ENCODE measurements at places on chromosomes 16 and 17.

DNA sequence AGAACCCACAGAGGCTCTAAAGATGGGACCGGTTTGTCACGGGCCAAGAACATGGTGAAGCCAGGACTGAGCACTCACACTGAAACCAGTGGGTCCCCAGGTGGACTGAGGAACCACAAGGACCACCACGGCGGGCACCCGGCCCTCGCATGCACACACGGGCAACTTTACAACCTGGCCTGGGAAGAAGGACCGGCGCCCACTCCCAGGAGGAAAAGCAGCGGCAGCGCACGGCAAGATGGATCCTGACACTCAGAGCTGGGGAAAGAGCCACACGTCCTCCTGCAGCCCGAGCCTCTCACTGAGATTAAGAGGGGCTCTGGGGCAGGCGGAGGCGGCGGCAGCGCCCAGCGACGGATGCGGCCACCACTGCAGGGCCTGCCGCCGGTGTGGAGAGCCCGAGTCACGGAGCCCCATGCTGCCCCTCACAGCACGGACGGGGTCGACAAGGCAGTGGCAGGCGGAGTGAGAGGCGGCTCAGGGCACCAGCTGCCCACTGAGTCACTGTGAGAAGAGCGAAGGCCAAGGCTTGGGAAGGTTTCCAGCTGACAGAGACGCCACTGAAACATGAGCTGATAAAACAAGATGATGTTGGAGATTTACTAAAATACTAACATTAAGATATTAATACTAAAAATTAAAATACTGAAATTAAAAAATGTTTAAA lies 118.3 kb downstream of the ANKRD11 start:
- no peak for DNase-seq

DNA sequence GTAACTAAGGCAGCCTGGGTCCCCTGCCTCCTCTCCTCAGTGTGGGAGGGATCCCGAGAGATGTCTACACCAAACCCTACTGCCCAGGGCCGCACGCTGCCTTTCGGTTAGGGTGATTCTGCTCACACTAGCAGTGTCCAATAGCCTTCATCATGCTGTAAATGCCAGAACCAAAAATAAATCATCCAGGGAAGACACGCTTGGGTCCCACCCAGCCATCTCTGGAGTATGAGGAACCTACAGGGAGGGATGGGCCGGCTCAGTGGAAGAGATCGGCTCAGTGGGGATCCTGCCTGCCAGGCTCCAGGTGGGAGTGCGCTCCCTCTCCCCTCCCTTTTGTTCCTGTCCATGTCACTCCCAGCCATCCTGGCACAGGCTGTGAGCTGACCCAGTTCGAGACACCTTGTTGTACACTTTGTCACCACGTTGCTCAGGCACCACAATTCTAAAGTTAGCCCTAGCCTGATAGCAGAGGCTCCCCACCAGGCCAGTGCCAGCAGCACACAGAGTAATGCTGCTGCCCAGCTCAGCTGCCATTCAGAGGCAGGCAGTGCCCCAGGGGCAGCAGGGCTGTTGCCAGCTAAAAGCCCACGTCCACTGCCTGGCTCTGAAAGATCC lies 24.5 kb downstream of the PEMT start:
- DNase-seq: no peak

DNA sequence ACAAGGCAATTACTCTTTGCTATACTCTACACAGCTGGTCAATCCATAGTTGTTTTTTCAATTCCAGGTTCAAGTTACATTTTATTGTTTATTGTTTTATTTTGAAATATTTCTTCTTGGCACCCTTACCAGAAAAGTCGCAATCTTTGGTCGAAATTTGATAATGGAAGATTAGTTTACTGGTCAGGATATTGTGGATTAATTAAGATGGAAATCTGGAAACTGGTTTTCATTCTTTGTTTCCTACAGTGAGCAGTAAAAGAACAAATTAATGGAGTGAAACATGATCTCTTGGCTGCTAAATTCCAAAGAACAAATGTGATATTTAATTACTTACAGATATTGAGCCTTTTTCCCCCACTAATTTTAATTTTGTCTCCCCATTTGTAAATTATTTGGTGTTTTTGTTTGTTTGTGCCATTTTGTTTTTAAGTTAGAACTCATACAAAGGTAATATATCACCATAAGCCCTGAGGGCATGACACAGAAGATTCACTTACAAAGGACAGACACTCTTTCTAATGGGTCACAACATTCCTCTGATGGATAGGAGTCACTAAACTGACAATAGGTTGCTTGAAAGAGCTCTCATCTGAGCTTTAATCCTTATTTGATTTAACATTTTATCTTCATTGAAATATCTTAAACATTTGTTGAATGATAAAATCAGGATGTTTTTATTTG lies 700.2 kb downstream of the KCNJ2 start:
- DNase-seq: no peak

- DNase-seq: no peak
Observed at GRCh38 chr16:75289189-75289588, 37.8 kb upstream of the BCAR1 start.

DNA sequence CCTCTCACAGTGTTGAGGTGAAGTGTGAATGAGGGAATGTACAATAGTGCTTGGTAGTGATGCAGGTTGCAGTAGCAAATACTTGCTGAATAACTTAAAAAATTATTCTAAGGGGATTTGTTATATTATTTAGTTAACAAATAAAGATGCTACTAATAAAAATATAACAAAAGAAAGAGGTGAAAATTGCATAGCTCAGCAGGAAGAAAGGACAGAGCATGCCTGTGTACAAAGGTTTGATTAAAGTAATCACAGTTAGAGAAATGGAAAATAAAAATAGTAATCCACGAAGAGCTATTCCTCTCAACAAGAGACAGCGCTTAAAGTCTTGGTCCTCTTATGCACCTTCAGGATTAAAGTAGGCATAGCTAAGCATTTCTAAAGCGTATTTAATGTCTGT lies 11.0 kb downstream of the GOT2 start:
- DNase-seq: no peak

DNA sequence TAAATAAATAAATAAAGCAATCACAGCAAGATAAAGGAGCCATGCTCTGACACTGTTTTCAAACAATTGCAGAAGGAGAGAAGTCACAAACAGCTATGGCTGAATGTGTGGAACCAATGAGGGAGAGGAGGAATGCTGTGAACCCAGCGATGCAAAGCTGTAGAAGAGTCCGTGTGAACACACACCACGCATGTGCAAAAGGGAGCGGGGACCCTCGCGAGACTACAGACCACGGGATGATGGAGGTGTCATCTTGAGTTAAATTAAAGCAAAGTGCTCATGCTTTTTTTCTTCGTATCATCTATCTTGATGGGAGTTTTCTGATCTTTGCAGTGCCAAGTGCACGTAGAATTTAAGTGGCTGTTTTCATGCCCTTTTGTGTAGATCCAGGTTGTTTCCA lies 123.8 kb upstream of the CDH5 start:
- DNase-seq: no peak

GRCh38 chr16:29742683-29743275 lies 3.0 kb downstream of the C16orf54 start:
- no peak for DNase-seq

- peak; percentile 6 for DNase-seq
Observed at GRCh38 chr17:70407506-70407905, 238.2 kb downstream of the KCNJ2 start.

DNA sequence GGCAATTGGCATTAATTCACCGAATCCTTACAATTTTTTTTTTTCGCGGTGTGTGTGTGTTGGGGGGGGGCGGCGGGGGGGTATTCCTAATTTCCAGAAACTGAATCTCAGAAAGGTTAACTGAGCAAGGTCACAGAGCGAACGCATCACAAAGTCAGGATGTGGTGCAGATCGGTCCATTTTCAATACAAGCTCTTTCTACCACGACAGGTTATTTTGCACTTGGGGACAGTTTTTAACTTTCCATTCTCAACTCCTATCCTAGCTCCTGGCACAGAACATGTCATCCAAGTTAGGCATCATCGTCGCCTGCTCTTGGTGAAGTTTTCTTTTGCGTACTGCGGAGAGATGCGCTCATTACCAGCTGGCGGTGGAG lies 15.4 kb upstream of the ERN1 start:
- DNase-seq: no peak

DNA sequence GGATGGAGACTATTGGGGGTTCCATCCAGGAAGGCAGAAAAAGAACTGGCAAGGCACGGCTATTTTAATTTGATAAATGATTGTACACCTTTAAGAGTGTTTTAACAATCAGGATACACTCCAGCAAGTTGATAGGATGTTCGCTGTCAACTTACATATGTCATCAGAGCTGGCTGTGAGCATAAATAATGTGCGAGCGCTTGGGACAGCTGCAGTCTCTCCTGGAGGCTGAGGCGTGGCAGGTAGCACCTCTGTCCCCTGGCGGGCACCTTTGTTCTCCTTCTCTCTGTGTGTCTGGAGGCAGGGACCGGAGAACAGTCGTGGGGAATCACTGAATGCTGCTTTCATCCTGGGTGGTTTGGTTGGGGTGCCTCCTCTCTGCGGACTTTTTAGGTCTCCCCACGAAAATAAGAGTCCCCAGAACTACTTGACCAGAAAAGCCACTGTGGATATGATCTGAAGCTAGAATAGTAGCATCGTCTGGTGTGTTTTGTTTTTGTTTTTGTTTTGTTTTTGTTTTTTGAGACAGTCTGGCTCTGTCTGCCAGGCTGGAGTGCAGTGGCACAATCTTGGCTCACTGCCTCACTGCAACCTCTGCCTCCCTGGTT lies 9.4 kb downstream of the BAHCC1 start:
- DNase-seq: no peak

DNA sequence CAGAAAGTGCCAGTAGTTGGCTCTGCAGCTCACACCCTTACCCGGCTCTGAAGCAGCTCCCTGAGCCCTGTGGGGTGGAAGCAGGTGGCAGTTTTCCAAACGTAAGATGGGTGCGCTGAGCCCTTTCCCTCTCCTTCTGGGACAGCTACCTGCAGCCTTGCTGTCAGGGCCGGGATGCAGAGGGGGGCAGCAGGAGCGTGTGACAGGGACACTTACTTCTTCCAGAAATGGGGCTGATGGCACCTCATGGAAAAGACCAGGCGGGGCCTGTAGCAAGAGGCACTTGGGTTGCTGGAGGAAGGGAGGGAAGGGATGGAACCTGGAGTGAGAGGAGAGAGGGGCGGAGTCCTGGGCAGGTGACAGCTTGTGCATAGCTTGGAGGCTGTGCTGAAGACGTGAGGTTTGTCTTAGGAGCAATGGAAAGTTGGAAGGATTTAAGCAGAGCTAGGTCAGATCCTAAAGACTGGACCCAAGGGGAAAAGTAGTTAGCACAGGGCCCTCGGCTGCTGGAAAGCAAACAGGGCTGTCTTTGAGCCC lies 216.8 kb upstream of the RPL38 start:
- no peak for DNase-seq

GRCh38 chr17:18038149-18038850 lies 668 bp downstream of the ATPAF2 start:
- no peak for DNase-seq

DNA sequence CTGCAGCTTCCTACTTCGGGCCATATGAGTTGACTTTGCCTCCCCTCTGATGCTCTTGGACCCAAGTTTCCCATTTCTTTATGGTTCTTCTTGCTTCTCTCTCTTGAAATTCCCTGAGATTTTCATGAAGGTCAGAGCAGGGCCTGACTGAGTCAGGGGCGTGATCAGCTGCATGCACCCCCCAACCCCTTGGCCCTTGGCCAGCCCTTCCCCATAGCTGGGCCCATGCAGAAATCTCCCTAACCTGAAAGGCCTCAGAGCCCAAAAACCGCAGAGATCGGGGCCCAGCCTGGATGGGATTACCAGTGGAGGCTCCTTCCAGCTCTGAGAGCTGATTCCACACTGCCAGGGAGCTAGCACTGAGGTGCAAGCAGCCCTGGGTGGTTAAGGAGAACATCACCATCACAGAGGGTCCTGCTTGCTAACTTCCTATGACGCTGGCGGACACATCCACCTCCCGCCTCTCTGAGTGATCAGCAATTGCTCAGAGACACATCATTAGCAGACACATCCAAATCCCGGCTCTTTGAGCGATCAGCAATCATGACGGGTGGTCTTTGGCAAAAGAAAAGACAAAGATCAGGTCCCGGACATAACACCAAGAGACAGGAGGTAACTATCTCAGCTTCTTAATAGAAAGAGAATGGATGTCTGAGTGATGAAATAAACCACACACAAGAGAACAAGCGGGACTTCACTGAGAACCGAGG lies 161.5 kb downstream of the C16orf78 start:
- no peak for DNase-seq

- DNase-seq: peak; percentile 42
Observed at GRCh38 chr17:42814633-42815399, 9.3 kb downstream of the BECN1 start.

GRCh38 chr17:9760266-9760665 lies 31.1 kb downstream of the DHRS7C start:
- no peak for DNase-seq

DNA sequence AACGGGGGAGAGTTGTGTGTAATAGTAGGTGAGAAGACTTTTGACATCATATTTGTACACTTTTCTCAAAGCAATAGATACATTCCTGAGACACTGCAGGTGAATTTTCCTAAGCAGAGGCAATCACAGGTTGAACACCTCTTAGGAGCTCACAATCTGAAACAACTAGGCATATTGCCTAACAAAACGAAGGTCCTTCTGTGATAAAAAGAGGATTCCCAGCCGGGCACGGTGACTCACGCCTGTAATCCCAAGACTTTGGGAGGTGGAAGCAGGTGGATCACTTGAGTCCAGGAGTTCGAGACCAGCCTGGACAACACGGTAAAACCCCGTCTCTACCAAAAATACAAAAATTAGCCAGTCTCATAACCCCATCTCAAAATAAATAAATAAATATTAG lies 17.4 kb downstream of the NXN start:
- DNase-seq: no peak

GRCh38 chr17:20121359-20122253 lies 112.4 kb downstream of the SPECC1 start:
- peak; percentile 71 for DNase-seq

DNA sequence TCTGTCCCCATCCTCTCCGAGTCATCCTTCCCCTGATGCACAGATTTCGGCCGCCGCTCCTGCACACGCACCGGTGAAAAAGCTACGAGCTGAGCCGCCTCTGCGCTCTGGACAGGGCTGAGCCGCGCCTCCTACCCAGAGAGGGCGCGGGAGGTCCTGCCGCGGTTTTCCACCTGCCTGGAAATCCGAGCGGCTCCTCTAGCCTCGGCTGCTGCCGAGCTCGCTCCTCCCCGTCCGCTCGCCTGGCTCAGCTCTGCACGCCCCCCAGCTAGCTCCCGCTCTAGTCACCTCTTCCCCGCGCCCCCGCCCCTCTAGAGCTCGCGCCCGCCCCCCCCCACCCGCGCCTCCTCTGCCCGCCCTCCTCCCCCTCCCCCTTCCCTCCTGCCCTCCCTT lies 198 bp upstream of the SHISA9 start:
- DNase-seq: no peak

DNA sequence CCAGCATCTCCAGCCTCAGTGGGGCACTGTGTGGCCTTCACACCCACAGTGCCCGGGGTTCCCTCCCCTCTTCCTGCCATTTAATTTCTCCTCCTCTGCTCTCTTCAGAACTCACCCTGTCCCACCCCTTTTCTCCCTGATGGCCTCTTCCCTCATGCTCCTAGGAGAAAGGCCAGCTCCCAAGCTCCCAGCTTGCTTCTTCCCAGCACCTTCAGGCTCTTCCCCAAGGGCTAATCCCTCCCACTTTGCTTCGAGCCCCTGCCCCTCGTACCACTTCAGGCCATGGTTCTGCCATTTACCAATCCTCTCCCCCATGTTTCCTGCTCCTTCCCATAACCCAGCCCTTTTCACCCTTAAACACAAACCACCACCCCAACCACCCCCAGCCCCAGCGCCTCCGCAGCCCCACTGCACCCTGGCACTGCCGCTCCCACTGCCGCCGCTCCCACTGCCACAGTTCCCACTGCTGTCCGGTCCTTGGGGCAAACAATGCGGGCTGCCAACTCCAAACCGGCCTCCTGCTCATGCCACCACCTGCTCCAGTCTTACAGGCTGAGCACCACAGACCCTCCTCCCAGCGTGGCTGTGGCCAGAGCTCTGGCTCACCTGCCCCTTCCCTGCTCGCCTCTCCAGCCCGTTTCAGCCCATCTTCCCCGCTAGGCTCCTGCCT lies 28.6 kb downstream of the ADAM11 start:
- DNase-seq: no peak
